ENCODE measurements at places on chromosomes 5 and 9.

GRCh38 chr5:157109744-157110143, 900 bp upstream of the HAVCR2 start:
- no peak for DNase-seq

DNA sequence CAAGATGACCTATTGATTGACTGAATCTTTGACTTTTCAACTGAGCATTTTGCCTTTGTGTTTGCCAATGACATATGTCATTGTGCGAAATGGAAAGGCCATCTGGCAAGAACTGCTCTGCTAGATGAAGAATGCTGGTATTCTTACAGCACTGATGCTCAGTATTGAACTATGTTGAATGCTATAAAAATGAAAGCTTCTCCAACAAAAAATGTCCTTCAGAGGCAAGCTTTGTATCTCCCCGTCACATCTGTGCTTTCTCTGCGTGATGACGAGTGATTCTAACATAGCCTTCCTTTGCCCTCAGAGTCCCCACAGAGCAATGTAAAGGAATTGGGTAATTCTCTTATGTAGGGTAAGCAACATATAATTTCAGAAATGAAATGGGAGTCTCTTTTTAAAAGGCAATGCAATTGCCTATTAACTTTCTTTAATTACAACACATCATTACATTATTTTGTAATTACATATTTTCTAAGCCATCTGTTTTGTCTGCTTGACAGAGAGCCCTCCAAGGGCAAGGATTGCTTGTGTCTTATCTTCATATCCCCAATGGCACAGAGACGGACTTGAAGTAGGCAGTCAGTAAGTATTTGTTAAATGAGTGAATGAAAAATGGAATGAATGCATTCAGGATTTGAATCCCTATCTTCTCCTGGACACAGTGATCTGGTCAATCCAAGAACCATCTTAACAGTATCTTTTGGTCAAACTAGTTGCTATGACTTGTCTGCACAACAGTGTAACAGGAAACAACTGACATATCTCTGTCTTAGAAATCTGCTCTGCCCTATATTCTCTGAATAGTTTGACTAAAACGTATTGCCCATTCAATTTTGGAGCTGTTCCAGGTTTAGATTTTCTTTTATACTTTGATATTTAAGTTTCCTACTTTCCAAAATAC, 46.1 kb downstream of the ENC1 start:
- DNase-seq: no peak

- DNase-seq: no peak
Measured at GRCh38 chr9:122100756-122101155, 7.6 kb upstream of the TTLL11 start.

DNA sequence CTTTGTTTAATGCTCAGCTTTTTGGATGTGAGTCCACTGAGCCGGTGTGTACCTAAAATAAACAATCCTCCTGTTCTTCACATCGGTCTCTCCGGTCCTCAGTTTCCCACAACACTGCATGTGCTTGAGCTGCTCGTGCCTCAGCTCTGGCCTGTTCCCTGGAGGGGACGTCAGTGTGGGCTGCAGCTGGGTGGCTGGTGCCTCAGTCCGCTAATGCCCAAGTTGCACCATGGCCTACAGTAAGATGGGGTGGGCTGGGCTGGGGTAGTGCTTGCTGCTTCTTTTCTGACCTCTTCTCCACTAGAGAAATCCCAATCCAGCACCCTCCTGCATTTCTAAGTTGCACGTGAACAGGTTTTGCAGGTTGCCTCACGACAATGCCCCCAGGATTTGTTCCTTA, 595 bp upstream of the BTNL9 start:
- DNase-seq: no peak

- DNase-seq: no peak
Measured at GRCh38 chr9:113520109-113520642, 56.6 kb downstream of the RGS3 start.

- no peak for DNase-seq
Measured at GRCh38 chr5:124575725-124576124, 170.7 kb downstream of the ZNF608 start.

DNA sequence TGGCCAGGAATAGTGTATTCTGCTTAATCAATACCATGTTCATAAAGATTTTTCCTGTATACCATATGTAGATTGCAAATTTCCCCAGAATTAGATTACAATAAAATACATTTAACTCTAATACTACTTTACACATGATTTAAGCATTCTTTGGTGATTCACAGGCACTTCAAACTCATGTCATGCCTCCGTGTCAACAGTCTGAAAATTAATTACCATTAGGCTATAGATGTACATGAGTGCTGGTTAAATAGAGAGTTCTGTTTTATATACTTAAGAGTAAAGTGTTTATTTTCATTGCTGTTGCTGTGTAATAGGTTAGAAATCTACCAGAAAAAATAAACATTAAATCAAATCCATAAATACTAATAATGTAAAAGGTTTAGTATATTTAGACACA, 159.8 kb downstream of the ZSWIM6 start:
- no peak for DNase-seq

DNA sequence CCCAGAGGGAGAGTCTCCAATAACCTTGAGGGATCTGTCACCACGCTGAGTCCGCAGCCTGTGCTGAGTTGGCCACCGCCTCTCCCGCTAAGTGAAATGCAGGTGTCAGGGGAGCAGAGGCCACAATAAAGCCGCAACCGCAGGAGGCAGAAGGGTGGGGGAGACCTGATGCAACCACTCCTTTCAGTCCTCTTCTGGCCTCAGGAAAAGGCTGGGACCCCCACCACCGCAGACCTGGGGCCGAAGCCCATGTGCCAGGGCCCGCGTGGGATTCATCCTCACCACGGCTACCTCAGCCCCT, 576 bp downstream of the MAP1B start:
- no peak for DNase-seq

GRCh38 chr5:129977810-129978209, 73.5 kb downstream of the CHSY3 start:
- DNase-seq: no peak

- DNase-seq: no peak
Measured at GRCh38 chr9:93464876-93465275, 11.5 kb upstream of the FAM120AOS start.

DNA sequence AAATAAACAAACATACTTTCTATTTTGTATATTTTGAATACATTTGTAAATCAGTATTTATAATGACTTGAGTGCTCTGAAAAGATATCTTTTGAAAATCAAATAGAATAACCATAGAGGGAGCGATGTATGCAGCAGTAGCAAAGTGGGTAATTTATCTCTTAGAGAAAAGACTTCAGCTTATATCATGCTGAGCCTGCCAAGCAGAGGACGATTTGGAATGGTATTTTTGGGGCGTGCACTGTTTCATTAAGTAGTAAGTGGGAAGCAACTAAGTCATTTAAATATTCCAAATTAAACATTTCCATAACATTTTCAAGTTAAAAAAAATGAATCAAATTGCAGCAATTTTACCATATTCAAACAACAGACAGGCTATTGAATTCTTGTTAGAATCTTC, 147.6 kb downstream of the CDH10 start:
- DNase-seq: no peak

- DNase-seq: no peak
Measured at GRCh38 chr5:82594097-82594496, 315.9 kb upstream of the RPS23 start.

GRCh38 chr5:68074633-68075032, 140.9 kb upstream of the PIK3R1 start:
- DNase-seq: no peak

GRCh38 chr9:89879276-89879675, 274.5 kb downstream of the GADD45G start:
- no peak for DNase-seq

DNA sequence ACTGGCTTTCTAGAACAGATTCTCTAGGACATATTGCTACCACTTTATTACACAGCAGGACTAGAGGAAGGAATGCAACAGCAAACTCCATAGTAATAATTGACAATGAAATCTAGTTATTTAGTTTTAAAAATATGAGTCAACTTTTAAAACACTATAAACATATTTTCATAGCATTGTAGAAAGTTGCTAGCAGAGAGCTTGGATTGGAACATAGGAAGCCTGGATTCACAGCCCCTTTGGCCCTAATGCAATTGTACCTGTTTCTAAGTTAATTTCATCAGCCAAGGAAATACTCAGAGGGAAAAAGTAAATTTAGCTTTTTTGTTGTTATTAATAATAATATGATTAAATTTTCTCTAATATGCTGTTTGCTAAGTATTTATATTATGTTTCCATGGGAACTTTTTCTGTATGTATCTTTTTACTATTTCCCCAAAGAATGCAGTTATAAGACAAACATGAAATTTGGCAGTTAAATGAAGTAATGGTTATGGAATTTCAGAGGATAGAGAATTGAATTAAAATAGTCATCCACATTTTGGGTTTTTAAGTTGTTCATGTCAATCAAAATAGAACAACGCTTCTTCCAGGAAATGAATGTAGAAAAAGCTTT, 45.6 kb downstream of the VCAN start:
- no peak for DNase-seq

- no peak for DNase-seq
Measured at GRCh38 chr5:102713682-102714231, 41.3 kb upstream of the PAM start.

DNA sequence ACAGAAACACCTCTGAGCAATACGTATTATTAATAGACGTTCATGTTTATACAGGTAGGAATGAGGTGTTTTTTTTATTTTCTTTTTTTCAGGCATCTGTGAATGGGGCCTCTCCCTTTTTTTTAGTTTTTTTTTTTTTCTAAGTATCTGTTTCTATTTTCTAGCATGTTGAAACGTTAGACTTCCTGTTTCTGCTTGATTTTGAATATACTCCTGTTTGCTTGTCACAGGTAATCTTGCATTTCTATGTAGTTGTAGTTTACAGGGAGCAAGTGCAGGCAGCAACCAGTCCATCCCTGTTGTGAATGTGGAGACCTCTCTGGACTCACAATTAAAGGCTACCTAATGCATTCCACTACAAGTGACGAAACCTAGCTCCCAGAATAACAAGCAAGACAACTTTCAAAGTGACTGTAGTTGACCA, 22.8 kb upstream of the TNFAIP8 start:
- no peak for DNase-seq

DNA sequence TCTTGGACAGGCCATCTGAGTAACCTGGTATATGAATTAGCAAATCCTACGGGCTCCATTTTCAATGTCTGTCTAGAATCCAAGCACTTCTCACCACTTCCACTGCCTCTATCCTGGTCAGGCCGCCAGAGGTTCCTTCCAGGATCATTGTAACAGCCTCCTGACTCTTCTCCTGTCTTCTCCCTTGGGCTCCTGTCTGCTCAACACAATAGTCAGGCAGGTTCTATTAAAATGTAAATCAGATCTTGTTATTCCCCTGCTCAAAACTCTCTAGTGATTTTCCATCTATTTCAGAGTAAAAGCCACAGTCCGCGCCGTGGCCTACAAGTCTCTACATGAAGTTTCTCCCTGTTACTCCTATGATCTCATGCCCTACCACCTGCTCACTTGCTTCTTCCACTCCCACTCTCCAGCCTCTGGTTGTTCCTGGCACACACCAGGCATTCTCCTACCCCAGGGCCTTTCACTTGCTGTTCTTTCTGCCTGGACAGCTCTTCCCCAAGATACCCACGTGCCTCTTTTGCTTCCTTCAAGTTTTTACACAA, 21.7 kb downstream of the ZNF366 start:
- no peak for DNase-seq

DNA sequence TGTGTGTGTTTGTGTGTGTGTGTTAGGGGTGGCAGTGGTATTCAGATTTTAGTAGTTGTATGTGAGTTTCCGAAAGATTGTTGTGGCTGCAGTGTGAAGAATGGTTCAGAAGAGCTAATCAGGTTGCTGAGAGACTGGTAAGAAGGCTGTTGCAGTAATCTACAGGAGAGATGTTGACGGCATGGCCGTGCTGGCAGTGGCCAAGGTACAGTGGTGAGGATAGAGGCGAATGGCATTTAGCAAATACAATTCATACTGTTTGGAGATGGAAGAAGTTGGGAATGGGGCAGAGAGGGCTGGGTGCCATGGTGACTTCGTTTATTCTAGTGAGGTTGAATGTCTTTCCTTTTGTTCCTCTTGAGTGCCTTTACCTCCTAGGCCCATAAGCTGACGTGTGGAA, 77.5 kb upstream of the SPATA31D4 start:
- no peak for DNase-seq

- DNase-seq: no peak
Measured at GRCh38 chr5:144275329-144275728, 104.7 kb downstream of the KCTD16 start.

Measured in AG08396 (cell line).